ENCODE measurements at places on chromosomes 11 and 22.

DNA sequence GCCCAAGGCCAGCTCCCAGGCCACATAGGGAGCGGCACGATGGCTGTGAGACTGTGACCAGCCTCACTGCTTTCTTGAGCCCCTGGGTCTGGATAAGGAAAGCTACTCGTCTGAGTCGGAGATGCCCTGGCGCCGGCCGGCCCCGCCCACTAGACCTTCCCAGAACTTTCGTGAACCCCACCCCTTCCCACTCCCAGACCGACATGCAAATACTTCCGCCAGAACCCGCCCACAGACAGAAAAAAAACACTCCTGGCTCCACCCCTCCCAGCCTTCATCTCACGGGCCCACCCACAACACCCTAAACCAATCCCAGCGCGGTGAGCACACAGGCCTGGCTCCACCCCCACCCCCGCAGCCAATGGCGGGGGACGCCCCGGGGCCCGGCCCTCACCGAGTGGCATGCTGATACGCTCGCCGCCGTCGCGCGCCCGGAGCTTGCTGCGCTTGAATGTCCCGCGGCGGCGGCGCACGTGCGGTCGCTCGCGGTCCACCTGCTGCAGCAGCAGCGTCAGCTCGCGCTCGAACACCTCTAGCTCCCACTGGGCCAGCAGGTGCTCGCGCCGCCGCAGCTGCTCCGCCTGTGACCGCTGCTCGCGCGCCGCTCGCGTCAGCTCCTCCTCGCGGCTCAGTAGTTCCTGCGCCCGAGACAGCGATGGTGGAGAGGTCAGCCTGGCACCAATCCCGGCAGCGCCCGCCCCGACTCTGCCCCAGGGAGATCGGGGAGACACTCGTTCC is 7.0 kb downstream of the MAP3K11 start:
- peak; percentile 58 for DNase-seq

- no peak for DNase-seq
Measured at GRCh38 chr11:130592056-130592455, 143.6 kb downstream of the ADAMTS15 start.

DNA sequence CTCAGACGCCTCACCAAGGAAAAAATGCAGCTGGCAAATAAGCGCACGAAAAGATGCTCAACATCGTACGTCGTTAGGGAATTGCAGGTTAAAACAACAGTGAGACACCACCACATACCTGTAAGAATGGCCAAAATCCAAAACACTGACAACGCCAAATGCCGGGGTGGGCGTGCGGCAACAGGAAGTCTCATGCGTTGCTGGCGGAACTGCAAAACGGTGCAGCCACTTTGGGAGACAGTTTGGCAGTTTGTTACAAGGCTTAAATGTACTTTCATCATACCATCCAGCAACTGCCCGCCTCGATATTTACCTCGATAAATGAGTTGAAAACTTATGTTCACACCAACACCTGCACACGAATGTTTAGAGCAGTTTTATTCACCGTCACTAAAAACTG is 7.5 kb upstream of the CTSD start:
- no peak for DNase-seq

GRCh38 chr11:85709941-85710702 is 24.1 kb upstream of the CCDC89 start:
- no peak for DNase-seq

GRCh38 chr11:70324376-70325115 is 54.1 kb downstream of the PPFIA1 start:
- no peak for DNase-seq

DNA sequence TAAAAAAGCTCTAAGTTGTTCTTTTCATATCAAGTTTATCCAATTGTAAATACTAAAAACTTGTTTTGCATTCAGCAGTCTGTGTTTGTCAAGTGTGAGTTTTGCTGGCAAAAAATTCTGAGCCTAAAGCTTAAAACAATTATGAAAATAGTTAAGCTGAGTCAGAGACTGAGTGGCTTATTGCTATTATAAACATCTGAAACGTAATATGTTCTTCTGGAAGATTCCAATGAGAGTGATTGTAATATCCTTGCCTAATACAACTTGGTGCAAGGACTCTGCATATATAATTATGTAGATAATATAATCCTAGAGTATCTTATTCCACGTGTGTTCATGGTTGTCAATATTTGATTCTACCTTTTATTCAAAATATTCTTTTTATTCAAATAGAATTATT is 14.1 kb upstream of the NUP50 start:
- no peak for DNase-seq

DNA sequence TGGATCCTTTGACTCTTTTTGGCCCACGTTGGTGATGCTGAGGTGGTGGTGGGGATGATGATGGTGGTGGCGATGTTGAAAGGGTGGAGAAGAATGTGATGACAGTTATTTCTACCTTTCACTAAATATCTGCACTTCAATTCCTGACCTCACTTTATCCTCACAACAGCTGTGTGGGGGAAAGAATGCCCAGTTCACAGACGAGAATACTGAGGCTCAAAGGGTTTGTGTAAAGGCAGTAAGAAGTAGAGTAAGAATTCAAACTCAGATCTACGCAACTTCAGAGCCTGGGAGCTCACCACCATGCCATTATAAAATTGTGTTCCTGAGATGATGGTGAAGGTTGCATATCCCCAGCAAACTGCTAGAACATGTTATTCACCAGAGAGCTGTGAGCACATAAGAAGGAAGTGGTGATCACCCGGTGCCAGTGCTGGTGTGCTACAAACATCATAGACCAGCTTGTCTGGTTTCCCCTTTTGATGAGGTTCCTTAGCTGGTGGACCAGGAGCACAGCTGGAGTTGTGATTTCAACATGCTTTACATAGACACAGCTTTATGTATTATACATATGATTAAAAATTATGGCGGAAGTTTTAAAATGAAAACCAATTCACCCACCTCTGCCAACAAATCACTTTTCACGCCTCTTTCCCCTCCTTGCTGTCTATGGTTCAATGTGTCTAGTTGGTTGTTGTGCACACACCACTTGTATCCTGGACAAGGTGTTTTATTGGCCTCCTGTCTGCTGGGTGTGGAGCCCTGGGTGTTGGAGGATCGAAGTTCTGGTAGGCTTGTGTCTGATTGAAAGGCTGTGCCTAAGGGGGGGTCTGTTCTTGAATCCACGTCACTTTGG is 6.2 kb downstream of the ST14 start:
- no peak for DNase-seq

GRCh38 chr11:78796956-78797355 is 222.3 kb upstream of the NARS2 start:
- DNase-seq: peak; percentile 71

DNA sequence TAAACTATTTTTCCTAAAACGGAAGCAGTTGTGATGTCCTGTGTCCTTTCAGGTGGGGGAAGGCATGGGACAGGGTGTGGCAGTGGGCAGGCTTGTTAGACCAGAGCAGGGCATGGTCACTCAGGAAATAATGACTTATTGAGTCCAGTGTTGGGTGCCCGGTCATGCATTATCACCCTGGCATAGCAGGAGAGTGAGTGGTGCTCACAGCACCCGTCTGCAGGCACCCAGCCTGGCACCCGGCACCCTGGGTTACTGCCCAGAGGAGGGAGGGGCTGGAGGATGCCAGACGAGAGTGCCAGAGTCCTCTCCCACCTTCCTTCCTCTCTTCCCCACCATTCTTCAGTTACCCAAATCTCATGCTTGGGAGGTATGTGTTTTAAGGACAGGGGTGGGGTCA is 59.1 kb downstream of the ST3GAL4 start:
- no peak for DNase-seq

DNA sequence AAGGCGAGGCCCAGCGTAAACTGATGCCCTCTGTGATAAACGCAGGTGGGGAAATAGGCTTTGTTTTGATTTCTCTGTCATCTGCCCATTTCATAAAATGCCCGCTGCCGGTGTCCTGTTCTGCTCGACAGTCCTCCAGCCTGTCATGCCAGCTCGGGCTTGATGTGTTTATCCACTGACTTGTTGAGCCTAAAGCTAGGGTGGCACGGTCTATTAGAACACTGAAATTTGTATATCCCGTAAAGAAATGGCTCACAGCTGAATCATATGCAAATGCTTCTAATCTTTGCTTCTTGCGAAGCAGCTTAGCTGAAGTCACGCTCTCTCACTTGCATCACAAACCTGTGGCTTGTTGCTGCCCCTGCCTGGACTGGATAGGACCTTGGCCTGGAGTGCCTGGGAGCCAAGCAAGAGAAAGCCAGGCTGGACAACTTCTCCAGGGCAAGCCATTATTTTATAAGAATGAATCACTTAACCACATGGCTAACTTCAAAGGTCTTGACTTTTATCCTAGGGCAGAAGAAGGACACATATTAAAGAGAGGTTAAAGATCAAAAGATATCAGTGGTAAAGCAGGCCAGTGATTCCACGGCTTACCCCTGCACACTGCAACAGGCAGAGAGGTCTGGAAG is 33.1 kb downstream of the EHF start:
- peak; percentile 91 for DNase-seq

- DNase-seq: no peak
Measured at GRCh38 chr11:48093795-48094642, 113.7 kb downstream of the PTPRJ start.

DNA sequence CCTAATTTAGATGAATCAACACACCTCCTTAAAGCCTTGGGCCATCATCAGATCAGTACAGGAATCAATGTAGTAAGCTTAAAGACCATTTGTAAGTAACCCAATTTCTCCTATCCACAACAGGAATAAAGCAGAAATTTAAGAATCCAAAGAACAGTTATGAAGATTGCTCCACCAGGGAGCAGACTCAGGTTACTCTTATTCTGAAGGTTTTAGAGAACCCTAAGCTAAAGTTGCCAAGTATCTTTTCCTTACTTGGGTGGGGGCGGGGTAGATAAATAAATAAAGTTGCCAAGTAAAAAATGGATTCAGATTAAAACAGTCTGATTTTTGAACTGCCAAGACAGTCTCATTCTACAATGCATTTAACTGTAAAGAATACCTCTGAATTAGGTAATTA is 18.1 kb downstream of the CKAP5 start:
- no peak for DNase-seq

DNA sequence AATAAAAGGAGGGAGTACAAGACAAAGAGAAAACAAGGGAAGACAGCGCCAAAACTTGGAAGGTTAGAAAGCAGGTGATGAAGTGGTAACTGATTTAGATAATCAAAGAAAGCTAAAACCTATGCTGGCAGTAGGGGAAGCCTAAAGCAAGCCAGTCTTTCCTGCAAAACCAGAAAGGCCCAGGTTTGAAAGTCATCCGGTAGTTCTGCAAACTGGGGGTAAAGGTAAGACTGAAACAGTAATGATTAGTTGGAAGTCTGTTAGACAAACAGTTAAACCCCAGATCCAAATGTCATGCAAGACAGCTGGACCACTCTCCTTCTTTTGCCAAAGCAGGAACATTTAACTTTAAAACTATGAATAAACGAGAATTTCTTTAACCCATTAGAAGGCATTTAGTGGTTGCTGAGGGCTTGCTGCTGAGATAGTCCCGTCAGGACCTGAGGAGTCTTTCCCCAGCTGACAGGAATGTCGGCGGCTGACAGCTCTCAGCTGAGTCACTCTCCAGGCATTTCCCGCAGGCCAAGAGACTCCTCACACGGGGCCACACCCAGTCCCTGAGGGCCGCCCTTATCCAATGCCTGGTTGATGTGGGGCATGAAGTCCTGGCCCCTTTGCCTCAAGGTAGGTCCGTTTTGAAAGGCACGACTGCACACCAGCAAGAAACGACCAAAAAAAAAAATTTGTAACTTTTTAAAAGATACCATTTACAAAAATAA is 36.3 kb upstream of the CFAP300 start:
- peak; percentile 53 for DNase-seq

DNA sequence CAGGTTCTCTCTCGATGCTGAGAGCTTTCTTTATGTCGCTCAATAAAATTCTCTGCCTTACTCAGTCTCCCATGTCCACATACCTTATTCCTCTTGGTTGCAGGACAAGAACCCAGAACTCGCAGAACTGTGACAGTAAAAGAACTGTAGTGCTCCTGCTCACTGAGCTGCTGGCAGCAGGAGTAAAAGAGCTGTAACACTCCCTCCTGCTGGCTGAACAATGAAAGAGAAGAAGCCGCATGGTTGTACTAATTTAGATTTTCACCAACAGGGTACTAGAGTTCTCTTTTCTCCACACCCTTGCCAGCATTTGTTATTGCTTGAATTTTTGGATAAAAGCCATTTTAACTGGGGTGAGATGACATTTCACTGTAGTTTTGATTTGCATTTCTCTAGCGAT is 433.2 kb downstream of the GUCY1A2 start:
- DNase-seq: no peak

DNA sequence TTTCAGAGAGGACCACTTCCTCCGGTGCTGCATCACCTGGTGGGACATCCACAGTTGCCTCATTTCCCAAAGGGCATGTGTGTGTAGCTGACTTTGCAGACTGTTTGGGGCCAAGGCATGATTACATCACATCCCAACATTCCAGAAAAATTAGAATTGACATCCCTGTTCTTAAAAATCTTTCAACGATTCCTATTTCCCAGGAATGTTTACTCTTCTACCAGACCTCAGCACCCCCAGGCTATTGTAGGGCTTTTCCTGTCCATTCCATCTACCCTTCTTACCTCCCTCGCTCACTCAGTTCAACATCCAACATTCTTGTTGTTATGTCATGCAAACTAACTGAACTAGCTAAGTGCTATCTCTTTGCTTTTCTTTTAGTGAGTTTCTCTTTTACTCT is 37.3 kb downstream of the PIWIL4 start:
- DNase-seq: peak; percentile 5

DNA sequence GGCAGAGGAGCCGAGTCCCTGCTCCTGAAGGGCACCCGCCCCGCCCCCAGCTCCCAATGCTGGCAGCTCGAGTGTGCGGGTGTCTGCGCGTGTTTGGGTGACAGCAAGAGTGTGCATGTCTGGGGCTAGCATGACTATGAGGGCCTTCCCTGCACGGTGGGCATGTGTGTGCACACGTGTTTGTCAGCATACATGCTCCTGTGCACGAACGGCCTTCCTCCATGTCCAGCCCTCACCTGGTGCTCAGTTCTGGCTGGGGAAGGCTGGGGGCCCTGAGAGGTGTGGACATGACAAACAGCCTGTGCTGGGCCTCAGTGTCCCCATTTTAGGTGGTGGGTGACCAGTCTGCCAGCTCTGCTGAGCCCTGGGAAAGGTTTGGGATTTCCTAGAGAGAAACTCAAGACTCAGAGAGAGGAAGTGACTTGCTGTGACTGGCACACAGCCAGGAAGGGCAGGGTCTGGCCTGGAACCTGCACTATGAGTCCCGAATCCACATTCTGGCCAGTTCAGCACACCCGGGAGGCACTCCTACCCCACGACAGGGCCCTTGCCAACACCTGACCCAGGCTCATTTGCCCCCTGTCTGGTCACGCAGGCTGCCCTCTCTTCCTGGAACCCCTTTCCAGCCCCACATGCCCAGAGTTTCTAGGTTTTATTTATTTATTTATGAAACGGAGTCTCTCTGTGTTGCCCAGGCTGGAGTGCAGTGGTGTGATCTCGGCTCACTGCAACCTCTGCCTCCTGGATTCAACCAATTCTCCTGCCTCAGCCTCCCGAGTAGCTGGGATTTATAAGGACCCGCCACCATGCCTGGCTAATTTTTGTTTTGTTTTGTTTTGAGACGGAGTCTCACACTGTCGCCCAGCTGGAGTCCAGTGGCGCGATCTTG is 3.3 kb upstream of the SHISA8 start:
- no peak for DNase-seq

GRCh38 chr11:93166194-93166593 is 31.6 kb downstream of the SLC36A4 start:
- no peak for DNase-seq

Data from amniotic stem cell (primary cell).